Thyroid gland (tissue), 4 donors: ENCODE measurements at places on chromosomes 16 and 17. TPM values are rescaled to one million over a fixed set of nuclear protein-coding genes. Genes with fewer than 3 reads are reported as not detected.
A peak's percentile ranks its signal among the peaks of the same experiment; 100 is the strongest.

ADORA2B gene
- total RNA-seq = not detected

FBXO39 gene
- 0.22 TPM for total RNA-seq

DNAI2 gene
- not detected for total RNA-seq

JPH3 gene
- 1.1 TPM for total RNA-seq

DUXB gene
- total RNA-seq = not detected

CCL23 gene
- total RNA-seq = not detected

PLLP gene
- 13.6 TPM for total RNA-seq

CNGB1 gene
- total RNA-seq = not detected

ZNF319 gene
- total RNA-seq = 12.1 TPM

CD79B gene
- 1.8 TPM for total RNA-seq

RNF222 gene
- total RNA-seq = not detected

GRCh38 chr17:75832164-75832651, 12.0 kb downstream of the UNC13D start:
- H3K4me3 ChIP-seq = no peak overlapping the region
- no peaks in the 10 kb centered on the region for H3K27me3 ChIP-seq
- peaks cover 8% of the 10 kb centered on the region for H3K4me1 ChIP-seq
- H3K36me3 ChIP-seq = no peaks in the 10 kb centered on the region

DNA sequence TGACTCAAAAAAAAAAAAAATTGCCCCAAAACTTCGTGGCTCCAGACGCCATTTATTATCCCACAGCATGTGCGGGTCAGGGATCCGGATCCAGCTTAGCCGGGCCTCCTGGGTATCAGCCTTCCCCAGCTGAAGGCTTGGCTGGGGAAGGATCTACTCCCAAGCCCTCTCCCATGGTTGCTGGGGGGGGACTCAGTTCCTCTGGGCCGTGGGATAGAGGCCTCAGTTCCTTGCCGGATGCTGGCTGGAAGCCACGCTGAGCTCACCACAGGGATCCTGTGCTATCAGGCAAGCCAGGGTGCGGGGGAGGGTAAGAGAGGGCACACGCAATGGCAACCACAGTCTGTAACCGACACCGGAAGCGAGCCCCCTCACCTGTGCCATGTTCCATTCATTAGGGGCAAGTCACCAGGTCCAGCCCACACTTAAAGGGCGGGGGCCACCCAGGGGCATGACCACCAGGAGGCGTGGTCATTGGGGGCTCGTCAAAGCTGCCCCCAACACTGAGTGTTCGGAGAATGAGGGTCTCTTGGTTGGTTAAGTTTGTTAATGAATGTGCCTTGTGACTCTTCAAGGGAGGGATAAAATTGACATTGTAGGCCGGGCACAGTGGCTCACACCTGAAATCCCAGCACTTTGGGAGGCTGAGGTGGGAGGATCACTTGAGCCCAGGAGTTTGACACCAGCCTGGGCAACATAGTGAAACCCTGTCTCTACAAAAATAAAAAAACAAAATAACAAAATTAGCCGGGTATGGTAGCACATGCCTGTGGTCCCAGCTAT, 210.0 kb upstream of the GSE1 start:
- no peak overlapping the region for H3K4me3 ChIP-seq
- no peaks in the 10 kb centered on the region for H3K36me3 ChIP-seq
- H3K4me1 ChIP-seq = no peaks in the 10 kb centered on the region
- DNase-seq = no peak

DNA sequence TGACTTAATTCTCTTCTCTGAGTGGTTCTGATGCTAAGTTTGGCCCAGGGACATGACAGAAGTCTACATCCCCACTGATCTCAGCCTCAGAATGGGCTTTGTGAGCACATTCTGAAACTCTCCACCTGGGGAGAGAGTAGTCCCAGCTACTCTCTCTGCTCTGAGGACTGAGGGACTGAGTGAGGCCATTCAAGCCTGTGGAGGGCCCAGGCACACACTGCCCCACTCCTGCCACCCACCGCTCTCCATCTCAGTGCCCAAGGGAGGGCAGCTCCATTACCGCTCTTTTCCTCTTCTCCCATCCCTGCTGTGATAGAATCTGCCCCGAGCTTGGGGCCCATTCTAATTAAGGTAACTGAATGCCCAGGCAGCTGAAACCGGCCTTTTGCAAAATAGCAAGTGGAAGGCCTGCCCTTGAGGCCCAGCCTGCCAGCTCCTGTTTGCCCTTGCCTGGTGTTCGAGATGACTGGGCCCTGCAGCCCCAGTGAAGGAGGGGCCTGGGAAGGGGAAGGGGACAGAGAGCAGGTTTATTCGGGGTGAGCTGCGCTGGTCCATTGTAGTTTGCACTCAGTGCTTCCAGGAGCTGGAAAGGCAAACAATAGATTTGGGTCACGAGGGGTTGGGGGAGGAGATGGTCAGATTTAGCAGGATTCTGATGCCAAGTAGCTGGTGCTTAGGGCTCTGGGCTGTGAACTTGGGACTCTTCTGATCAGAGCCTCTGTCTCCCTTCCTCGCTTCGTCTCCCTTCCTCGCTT, 76.2 kb downstream of the RAB11FIP4 start:
- H3K27me3 ChIP-seq = no peaks in the 10 kb centered on the region
- no peak overlapping the region for H3K4me3 ChIP-seq
- H3K36me3 ChIP-seq = no peaks in the 10 kb centered on the region
- H3K27ac ChIP-seq = no peak overlapping the region

GRCh38 chr16:56362057-56362655, 63.2 kb downstream of the AMFR start:
- no peaks in the 10 kb centered on the region for H3K4me1 ChIP-seq
- no peak overlapping the region for H3K27ac ChIP-seq
- H3K27me3 ChIP-seq = no peaks in the 10 kb centered on the region
- H3K4me3 ChIP-seq = no peak overlapping the region

- H3K4me3 ChIP-seq = no peak overlapping the region
- no peaks in the 10 kb centered on the region for H3K27me3 ChIP-seq
- H3K4me1 ChIP-seq = no peaks in the 10 kb centered on the region
- DNase-seq = no peak
- H3K36me3 ChIP-seq = no peaks in the 10 kb centered on the region
Measured at GRCh38 chr16:61465285-61465684, 571.0 kb downstream of the CDH8 start.

DNA sequence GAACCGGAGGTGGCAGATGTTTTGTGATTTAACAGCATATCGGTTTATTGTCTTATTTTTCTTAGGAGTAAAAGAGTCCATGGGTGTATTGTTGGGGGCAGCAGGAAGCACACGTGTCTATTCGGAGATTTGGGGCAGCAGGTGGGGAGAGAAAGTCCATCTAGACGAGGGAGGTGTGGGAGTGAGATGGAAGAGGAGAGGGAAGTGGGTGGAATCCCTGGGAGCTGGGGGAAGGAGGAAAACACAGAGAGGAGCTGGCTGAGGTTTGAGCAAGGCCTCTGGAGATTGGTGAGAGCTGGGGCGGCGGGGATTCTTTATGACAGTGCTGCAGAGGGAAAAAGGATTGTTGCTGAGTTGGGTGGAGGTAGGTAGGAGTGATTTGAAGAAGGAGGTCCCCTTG, 72.1 kb downstream of the PRKCB start:
- H3K4me1 ChIP-seq = no peaks in the 10 kb centered on the region
- no peak overlapping the region for H3K27ac ChIP-seq
- H3K4me3 ChIP-seq = no peak overlapping the region
- no peaks in the 10 kb centered on the region for H3K27me3 ChIP-seq
- H3K36me3 ChIP-seq = no peaks in the 10 kb centered on the region
- no peak for DNase-seq

GRCh38 chr16:8572919-8573724, 17.2 kb downstream of the TMEM114 start:
- no peak overlapping the region for H3K4me3 ChIP-seq
- H3K36me3 ChIP-seq = no peaks in the 10 kb centered on the region
- no peaks in the 10 kb centered on the region for H3K27me3 ChIP-seq
- H3K27ac ChIP-seq = no peak overlapping the region
- H3K4me1 ChIP-seq = no peaks in the 10 kb centered on the region

DNA sequence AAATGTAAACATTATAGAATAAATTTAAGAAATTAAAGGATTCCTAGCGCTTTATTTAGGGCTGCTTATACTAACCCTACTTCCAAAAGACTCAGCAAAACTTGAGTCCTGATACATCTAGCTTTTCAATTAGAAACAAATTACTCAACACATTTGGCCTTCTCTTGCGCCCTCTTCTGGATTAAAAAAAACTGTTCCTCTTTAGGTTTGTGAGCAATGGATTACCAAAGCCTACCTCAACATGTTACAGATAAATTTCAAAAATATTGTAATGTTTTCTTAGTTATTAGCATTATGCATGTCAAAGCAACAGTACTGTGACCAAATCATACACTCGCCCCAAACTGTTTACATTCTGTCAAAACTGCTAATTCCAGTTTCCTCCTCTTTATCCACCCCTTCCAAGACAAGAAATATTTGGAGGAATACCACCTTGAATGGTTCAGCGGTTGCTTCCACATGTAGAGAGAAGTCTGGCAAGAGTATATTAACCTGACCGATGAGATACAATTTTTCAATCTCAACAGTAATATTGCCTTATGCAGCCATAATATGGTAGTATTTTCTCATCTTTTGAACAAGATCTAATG, 2.7 kb downstream of the NUFIP2 start:
- no peak for DNase-seq
- peak overlapping the region; percentile 90 for H3K27ac ChIP-seq
- H3K4me3 ChIP-seq = peak overlapping the region; percentile 87
- H3K4me1 ChIP-seq = peaks cover 28% of the 10 kb centered on the region

DNA sequence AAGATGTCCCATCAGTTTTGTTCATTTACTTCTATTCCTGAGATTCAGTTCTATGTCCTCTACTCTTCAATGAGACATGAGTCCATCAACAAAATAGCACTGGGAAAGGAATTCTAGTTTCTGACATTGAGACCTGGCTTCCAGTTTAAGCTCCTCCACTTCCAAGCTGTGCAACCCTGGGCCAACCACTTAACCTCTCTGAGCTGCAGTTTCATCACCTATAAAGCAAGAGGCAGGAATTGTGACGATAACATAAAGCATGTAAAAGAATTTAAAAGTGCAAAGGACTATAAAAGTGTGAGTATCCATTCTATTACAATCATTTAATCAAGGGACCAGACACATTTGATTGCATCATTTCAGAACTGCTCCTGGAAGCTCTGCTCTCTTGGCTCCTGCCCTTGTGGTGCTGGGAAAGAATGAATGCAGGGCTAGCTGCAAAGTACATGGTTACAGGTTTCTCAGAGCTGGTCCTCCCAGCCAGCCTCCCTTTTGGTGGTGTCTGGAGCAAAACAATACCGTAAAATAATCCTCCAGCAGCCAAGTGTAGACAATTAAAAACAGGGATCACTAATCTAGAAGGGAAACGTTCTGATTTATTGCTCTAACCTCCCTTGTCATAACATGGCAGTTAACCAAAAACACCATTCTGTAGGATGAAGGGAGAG, 113.9 kb downstream of the VPS53 start:
- peaks cover 11% of the 10 kb centered on the region for H3K4me1 ChIP-seq
- no peak for DNase-seq
- peaks cover 10% of the 10 kb centered on the region for H3K36me3 ChIP-seq

GRCh38 chr17:82013341-82013740, 9.3 kb downstream of the CENPX start:
- no peaks in the 10 kb centered on the region for H3K27me3 ChIP-seq
- H3K4me3 ChIP-seq = no peak overlapping the region
- no peaks in the 10 kb centered on the region for H3K36me3 ChIP-seq

DNA sequence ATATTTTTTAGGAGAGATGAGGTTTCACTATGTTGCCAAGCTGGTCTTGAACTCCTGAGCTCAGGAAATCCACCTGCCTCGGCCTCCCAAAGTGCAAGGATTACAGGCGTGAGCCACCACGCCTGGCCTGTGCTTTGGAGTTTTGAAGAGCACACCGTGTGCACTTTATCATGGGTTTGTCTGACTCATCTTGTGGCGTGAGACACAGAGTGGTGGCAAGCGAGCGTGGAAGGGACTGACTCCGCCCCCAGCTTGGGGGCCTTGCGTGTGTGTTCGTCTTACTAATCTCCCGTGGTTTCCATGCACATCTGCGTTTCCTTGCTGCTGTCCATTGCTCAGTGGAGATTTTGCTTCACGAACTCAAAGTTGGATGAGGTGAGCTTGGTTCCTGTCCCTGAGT, 22.9 kb downstream of the CRAMP1 start:
- H3K27ac ChIP-seq = no peak overlapping the region
- no peaks in the 10 kb centered on the region for H3K4me1 ChIP-seq
- no peaks in the 10 kb centered on the region for H3K27me3 ChIP-seq
- H3K4me3 ChIP-seq = no peak overlapping the region
- no peak for DNase-seq

GRCh38 chr17:49447628-49448302, 33.1 kb upstream of the PHB1 start:
- no peak for DNase-seq
- no peak overlapping the region for H3K27ac ChIP-seq
- no peaks in the 10 kb centered on the region for H3K4me1 ChIP-seq
- H3K27me3 ChIP-seq = no peaks in the 10 kb centered on the region

DNA sequence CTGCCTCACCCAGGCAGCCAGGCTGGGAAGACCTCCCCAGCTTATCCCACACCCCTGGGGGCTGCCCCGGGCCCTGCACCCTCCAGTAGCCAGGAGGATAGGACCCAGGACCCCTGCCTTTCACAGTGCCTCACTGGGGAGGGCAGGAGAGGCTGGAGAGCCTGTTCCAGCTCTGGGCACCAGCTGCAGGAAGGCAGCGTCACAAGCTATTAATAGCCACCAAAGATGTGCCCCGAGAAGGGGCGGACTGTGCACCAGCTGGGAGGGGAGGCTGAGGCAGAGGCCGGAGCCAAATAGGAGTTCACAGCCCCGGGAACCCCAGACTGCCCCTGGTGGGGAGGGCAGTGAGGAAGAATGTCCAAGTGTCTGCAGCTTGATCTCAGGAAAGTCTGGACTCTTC, 8.8 kb downstream of the SBK1 start:
- H3K4me1 ChIP-seq = peaks cover 15% of the 10 kb centered on the region
- H3K27ac ChIP-seq = no peak overlapping the region
- H3K36me3 ChIP-seq = no peaks in the 10 kb centered on the region
- no peak overlapping the region for H3K4me3 ChIP-seq
- no peaks in the 10 kb centered on the region for H3K27me3 ChIP-seq

GRCh38 chr16:79316004-79316458, 284.5 kb downstream of the MAF start:
- no peaks in the 10 kb centered on the region for H3K27me3 ChIP-seq
- no peak overlapping the region for H3K4me3 ChIP-seq
- H3K36me3 ChIP-seq = no peaks in the 10 kb centered on the region
- no peak for DNase-seq

DNA sequence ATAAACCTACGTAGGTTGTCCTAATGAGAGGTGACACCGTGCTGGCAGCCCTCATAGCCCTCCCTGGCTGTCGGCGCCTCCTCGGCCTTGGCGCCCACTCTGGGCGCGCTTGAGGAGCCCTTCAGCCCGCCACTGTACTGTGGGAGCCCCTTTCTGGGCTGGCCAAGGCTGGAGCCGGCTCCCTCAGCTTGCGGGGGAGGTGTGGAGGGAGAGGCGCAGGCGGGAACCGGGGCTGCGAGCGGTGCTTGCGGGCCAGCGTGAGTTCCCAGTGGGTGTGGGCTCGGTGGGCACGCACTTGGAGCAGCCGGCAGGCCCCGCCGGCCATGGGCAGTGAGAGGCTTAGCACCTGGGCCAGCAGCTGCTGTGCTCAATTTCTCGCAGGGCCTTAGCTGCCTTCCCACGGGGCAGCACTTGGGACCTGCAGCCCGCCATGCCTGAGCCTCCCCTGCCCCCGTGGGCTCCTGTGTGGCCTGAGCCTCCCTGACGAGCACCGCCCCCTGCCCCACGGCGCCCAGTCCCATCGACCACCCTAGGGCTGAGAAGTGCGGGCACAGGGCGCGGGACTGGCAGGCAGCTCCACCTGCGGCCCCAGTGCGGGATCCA, 40.1 kb upstream of the AMZ2 start:
- no peak for DNase-seq

- no peak overlapping the region for H3K27ac ChIP-seq
- H3K27me3 ChIP-seq = no peaks in the 10 kb centered on the region
- no peaks in the 10 kb centered on the region for H3K4me1 ChIP-seq
- no peak overlapping the region for H3K4me3 ChIP-seq
Measured at GRCh38 chr16:27650073-27650701, 100.2 kb downstream of the KATNIP start.
